Trophoblast cell (in vitro differentiated cells and primary cell): ENCODE measurements at places on chromosomes 5 and 9.

GRCh38 chr9:130635721-130636647 lies 28.4 kb upstream of the PRDM12 start:
- DNase-seq = no peak

GRCh38 chr5:167967494-167968177 lies 323.8 kb upstream of the WWC1 start:
- DNase-seq = no peak

- no peak for DNase-seq
These were observed 25.4 kb upstream of the RASGRF2 start for GRCh38 chr5:80934751-80935150.

GRCh38 chr5:39021413-39021812 lies 52.8 kb downstream of the RICTOR start:
- DNase-seq = no peak

GRCh38 chr9:87269296-87270176 lies 228.1 kb upstream of the DAPK1 start:
- no peak for DNase-seq

DNA sequence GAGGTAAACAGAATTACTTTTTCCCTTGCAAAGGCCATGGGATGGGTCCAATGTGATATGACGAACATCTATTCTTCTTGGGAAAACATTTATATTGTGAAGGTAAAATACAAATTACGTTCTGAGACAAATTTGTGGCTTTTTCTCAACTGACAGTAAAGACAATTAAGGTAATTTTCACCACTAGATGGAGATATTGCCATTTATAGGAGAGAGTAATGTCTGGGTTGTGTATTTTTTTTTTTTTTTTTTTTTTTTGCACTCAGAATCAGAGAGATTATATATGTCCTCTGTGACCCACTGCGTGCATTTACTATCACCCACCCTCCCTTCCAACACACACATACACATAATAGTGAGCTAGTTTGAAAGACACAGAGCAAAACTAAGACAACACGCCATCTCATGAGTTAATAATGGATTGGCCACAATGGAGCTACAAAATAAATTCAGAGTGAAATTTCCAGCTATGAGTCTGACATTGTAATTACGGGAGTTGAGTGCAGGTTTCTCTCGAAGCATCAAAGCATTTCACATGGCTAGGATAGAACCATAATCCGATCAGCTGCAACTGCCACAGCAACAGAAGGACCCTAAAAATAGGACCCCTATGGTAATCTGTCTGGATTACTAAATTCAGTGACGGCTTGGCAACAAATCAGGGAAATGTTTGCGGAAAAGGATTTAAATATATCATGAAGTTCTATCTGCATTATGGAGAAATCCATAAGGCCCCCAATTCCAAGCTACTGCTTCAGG lies 49.2 kb downstream of the ANXA1 start:
- DNase-seq = peak; percentile 76

- no peak for DNase-seq
These were observed 15.0 kb downstream of the FAM193B start for GRCh38 chr5:177539411-177539810.

GRCh38 chr9:14731294-14731981 lies 8.9 kb upstream of the CER1 start:
- DNase-seq = no peak

GRCh38 chr5:142669477-142669876 lies 16.4 kb downstream of the FGF1 start:
- DNase-seq = no peak

- DNase-seq = peak; percentile 39
These were observed 145.4 kb downstream of the DENND1A start for GRCh38 chr9:123784518-123784917.

DNA sequence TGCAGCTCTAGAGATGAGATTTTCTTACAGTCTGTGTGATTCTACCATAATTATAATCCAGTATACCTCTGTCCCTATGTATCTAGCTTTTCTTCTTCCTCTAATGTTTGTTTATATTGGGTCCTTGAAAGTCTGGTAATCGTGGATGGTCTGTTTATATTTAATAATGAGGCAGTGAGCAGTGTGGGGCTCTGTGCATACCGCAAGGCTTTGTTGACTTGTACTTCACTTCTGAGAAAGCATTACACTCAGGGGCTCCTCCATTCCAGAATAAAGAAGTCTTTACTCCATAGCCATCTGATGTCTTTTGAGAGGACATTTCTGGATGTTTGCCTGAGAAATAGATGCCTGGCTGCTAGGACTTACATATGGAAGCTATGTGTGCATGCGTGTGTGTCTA lies 4.5 kb upstream of the MPDZ start:
- no peak for DNase-seq

DNA sequence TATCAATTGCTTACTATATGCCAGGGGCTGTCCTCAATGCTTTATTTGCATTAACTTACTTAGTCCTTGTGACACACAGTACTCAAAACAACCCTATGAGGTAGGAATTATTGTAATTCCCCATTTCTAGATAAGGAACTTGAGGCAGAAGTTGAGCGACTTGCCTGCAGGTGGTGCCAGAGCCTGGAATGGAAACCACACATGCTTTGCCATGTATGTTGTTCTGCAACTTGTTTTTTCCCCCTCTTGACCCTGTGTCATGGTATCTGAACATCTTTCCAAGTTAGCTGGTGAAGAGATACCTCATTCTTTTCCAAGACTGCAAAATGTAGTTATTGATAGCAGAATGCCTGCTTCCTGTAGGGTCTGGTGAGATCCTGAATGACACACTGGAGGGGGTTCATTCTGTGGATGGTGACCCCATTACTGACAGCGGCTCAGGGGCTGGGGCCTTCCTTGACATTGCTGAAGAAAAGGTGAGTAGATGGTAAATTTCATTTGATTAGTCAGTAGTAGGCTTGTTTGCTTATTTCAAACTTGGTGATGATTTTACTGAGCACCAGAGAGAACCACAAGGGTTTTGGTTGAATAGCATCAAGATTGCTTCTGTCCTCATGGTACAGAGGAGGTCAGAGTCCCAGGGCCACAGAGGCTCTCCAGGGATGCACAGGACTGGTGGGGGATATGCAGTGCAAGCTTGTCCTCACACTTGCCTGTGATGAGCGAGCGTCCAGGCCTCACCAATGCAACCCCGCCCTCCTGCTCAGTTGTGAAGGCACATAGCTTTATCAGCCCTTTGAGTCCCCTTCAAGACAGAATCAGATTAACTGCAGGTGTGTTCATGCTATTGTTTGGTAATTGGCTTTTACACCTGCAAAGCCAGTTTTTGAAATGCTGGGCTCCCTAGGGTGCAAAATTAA lies 57.0 kb downstream of the COL15A1 start:
- DNase-seq = peak; percentile 82

DNA sequence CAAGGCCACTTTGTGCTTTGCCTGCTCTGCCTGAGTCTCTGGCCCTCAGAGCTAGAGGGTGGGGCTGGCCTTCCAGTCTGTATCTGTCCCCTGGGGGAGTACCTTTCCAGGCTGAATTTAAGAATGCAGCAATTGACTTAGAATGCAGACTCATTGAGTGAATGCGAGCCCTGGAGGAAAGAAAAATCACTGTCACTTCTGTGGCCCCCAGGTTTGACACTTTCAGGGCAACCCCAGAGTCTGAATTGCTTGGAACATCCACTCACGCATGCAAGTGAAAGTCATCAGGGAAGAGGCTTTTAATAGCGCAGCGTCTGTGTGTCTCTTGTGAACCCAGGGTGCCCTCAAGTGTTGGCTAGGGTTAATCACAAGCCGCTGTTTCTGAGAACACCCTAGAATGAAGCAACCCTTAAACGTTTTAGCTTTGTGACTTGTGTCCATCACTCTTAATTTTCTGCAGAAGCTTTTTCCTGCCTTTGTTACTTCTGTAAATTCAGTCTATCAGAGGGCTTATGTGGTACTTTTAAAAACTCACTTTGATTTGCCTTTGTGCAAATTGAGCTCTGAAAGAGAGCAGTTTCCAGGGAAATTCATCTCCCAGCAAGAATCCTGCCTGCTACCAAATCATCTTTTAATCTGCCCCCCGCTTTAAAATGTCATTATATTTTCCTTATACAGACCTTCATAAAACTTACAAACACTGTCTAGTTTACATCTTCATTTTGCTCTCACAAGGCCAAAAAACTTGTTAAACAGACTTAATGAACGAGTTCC lies 146.8 kb upstream of the IQGAP2 start:
- peak; percentile 72 for DNase-seq

DNA sequence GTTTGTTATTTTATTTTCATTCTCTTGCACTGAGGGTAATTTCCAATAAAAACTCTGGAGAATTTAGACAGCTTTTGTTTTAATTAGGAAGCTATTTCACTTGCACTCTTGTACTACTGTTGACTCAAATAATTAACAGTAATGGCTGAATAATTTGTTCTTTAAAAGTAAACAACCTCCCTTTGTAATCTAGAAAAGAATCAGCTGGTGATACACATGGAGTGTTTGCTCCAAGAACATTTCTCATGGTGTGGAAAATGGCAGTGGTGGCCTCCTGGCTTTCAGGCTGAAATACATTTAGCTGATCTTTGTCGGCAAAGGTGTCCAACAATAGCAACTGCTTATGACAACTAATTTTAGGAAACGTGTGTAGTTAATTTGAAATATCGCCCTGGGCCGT lies 129.4 kb downstream of the C9orf152 start:
- no peak for DNase-seq

DNA sequence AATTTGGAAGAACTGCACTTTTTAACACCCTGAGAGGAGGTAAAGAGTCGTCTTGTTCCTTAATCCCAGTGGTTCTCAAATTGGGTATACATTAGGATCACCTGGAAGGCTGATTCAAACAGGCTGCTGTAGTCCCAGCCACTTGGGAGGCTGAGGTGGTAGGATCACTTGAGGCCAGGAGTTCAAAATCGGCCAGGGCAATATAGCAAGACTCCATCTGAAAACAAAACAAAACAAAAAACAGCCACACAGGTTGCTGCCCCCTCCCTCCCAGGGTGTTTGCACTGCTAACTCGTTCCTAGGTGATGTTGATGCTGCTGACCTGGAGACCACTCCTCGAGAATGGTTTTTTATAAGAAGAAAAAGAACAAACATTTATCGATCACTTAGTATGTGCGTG lies 1.5 kb upstream of the TBC1D9B start:
- DNase-seq = no peak

DNA sequence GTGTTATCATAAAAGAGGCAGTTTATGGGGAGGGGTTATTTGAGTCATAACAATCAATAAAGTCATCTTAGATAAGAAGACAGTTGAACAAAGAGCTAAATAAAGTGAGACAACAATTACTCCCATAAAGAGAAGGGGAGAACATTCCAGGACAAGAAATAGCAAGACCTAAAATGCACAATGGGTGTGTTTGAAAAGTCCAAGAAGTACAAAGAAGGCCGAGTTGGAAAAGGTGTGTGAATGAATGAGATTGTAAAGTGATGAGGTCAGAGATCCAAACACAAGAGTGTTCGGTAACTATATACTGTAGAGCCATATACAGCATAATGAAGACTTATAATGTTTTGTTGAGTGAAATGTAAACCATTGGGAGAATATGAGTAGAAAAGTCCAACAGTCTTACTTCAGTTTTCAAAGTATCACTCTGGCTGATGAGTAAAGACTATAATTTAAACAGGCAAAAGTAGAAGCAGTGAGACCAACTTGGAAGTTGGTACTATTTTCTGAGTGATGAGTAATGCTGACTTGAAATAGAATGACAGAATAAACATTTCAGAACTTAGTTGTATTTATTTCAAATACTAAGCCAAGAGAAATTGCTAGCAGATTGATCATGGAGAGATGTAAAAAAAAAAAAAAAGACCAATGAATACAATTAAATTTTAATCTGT lies 868.7 kb upstream of the CDH9 start:
- no peak for DNase-seq

DNA sequence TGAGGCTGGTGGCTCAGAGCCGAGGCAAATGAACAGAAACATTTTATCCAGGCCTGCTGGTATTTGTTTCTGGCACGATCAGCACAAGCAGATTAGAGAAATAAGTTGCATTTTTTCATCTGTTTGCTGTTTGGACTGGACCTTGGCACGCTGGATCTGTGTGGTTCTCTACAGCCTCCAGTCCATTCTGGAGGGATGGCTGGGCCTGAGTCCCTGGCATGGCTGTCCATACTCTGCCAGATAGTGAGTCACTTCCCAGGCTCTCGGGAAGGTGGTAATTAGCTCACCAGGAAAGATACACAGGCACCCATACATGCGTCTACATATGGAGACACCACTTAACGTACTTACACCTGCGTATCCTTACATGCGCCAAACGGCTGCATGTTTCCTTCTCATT lies 78.6 kb downstream of the SPRY4 start:
- peak; percentile 43 for DNase-seq

GRCh38 chr9:127589955-127590370 lies 22.1 kb upstream of the STXBP1 start:
- DNase-seq = peak; percentile 74

GRCh38 chr5:145178641-145179523 lies 656.3 kb downstream of the PRELID2 start:
- DNase-seq = peak; percentile 2

DNA sequence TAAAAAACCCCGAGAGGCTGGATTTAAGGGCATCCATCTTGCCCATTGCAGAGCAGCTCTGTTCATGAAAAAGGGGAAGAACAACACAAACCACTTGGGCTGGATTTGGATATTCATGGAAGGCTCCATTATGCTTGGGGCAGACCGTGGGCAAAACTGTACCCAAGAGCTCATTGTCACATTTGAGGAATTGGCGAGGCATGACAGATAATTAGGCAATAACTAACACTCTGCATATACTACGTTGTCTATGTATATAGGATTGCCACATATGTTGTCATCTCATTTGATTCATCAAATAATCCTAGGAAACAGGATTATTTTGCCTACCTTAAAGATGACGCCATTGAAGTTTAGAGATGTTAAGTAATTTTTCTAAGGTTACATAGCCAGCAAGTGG lies 255.4 kb downstream of the SMARCA2 start:
- DNase-seq = no peak

- DNase-seq = no peak
These were observed 421.9 kb downstream of the CDH10 start for GRCh38 chr5:24222876-24223275.
